RKO (cell line): ENCODE measurements at places on chromosomes 6 and 20.

DNA sequence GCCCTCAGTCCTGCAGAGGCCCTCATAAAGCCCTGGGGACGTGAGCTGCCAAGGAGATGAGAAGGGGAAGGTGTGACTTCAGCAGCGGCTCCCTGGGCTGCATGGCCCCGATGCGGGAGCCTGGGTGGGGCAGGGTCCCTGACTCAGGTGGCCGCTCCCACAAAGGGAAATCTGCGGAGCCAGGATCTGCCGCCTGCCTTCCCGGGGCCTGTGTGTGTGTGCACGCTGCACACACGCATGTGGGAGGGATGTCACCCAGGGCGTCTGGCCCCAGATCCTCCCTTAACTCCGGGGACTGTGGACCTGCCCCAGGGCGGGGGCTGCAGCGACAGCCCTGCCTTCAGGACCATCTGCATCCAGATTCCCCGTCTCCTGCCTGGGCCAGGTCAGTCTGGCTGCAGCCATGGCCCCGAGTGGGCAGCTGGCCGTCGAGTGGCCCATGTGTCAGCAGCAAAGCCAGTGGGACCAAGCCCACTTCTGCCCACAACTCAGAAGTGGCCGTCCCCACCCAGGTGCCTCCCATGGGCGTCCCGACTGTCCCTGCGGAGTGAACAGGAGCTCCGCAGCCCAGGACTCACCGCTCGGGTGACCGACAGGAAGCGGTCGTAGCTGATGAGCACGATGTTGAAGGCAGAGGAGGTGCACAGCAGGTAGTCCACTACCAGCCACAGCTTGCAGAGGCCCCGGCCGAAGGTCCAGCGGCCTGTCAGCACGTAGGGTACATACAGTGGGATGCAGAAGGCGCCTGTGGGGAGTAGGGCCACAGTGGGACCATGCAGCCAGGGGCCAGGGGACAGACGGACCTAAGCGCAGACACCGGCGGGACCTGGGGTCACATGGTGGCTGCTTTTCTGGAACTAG lies 1.9 kb downstream of the HRH3 start:
- no peak for DNase-seq

- DNase-seq = no peak
These were observed 5.3 kb upstream of the CGA start for GRCh38 chr6:87100216-87100615.

DNA sequence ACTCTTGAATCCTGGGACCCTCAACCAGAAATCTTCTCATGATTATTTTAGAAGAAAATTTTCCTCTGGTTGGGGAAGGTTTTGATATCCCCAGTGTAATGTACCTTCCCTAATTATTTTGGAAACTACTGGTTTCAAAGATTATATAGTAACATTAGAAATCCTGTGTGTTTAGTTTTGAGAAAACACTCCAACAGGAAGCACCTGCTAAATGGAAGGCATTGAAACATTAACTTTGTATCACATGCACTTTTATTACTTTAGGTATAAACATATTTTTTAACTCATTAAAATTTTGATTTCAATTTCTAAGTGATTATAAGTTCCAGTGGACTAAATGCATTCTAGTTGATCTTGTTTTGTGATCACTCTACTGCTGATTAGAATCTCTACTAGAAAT lies 109.3 kb downstream of the SESN1 start:
- no peak for DNase-seq

DNA sequence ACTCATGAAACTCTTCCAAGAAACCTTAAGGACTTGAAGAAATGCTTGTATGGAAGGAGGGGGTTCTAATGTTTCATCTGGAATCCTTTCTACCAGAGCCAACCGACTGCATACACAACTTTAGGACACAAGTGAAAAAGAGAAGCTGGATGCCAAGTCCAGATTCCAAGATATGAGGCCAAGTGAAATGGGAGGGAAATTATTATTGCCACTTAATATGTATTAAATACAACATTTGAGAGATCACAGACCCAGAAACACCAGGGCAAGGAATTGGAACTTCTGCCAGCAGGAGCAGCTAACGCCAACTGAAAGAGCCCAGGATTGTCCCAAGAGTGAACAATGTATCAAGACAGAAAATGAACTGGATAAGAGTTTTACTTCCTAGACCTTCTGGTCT lies 144.2 kb downstream of the ARHGAP18 start:
- no peak for DNase-seq

DNA sequence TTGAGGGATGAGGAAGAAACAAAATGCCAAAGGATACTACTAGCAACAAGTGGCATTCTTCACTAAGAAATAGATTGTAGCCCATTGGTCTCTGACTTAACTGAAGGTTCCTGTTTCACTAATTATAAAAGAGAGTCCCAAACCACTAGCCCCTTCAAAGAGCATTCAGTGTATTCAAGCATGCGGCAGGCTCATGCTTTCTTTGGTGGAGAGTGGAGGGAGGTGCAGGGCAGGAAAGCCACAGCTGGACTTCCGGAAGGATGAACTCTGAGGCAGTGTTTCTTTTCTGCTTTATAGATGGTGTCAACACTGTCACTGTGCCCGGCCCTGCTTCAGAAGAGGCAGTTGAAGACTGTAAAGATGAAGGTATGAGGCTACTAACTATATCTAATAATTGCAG lies 636.1 kb downstream of the KIF16B start:
- no peak for DNase-seq
